ENCODE measurements at places on chromosomes 4 and X.

- no peak for DNase-seq
Measured at GRCh38 chr4:118904418-118904817, 15.8 kb downstream of the SYNPO2 start.

- DNase-seq, result peak; percentile 45
Measured at GRCh38 chrX:23901805-23902204, 5.9 kb downstream of the APOO start.

- DNase-seq, result no peak
Measured at GRCh38 chr4:109873791-109874514, 26.0 kb downstream of the LRIT3 start.

DNA sequence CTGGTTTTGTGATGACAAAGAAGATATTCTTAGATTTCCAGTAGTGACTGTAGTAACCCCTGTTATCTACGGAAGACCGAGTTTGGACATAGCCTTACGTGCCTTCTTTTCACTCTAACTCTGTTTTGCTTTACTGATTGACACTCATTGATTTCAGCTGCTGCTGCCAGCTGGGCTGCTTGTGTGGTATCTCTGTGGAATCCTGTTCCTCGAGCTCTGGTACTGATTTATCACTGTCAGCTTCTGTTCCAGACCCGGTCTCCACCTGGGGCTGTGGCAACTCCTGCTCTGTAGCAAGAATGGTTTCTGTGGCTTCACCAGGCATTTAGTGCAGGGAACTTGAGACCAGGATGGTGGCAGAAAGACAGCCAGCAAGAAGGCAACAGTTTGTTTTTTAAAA lies 24.6 kb upstream of the LAP3 start:
- no peak for DNase-seq

DNA sequence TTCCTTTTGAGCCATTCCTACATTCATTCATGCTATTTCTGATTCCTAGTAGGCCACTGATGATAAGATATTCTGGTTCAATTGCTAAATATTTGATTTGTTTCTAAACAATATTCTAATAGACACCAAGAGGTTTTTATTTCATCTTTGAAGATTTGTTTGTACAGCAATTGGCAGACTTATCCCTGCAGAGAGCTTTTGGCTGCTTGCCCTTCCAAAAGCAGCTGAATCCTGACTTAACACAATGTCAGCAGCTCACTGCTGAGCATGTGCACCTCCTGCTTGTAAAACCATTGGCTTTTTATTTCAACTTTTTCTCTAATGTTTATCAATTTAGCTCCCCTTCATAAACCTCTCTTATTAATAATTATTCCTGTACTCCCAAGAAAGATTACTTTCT lies 45.3 kb downstream of the MMRN1 start:
- no peak for DNase-seq

- no peak for DNase-seq
Measured at GRCh38 chr4:88522702-88523324, 763 bp downstream of the PYURF start.

DNA sequence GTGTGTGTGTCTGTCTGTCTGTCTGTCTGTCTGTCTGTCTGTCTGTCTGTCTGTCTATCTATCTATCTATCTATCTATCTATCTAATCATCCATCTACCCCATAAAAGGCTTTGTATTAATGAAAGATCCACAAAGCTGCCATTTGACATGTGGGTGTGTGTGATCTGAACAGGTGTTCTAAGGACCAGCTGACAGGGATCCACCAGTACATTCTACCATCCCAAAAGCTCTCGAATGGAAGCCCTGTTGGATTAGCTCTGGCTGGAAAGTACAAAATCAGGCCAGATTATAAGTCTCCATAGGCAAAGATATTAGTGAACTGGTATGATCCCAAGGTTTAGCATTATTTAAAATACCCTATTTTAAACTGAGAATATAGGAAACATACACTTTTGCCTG lies 299.3 kb downstream of the CAMK2D start:
- DNase-seq, result no peak

DNA sequence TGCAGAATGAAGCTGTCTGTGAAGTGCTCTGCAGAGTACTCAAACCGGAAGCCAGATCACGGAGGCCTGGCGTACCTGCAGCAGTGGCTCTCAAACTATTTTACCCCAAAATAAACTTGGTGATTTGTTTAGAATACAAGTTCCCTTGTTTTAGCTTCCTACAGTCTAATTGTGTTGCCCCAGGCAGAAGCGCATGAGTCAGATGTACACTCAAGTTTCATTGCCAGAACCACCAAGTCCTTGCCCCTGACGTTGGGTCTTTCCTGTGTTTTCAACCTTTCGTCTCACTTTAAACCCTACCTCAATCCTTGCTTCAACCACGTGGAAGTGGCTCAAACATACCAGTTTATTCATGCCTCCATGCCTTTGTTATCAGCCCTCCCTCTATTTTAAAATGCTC lies 66.2 kb upstream of the SLC7A11 start:
- no peak for DNase-seq

- DNase-seq, result no peak
Measured at GRCh38 chr4:143351774-143352451, 15.2 kb downstream of the GAB1 start.

GRCh38 chr4:159593681-159594080 lies 490.8 kb downstream of the RAPGEF2 start:
- no peak for DNase-seq

GRCh38 chrX:154398668-154399526 lies 720 bp downstream of the RPL10 start:
- peak; percentile 86 for DNase-seq

DNA sequence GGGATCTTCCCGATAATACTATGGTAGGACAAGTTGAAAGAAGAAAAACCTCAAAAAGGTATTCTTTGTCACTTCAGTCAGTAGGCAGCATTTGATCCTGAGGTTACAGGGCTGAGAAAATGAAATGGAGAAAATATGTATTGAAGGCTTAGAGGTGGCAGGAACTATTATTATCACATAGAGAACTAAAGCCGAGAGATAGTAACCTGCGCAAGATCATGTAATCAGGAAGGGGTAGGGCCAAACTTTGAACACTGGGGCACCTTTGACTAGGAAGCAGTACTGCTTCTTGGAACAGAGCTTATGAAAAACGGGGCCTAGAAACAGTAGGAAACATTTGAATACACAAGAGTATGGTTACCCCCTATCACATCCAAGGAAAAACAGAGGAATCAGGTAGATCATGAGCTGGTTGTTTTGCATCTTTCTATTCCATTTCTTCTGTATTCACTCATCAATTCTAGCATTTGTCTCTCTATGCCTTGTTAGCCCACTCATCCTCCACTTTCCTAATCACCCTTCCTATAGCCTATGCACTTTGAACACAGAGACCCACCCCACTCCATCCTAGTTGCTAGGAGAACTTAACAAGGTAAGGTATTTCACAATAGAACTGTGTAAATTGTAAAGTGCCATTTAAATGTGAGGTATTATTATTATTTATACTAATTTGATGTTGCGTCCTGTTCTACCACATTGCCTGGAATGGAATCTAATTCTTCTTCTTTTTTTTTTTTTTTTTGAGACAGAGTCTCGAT lies 34.6 kb upstream of the SLC9A7 start:
- DNase-seq, result no peak

GRCh38 chrX:39596437-39596836 lies 501.3 kb downstream of the BCOR start:
- no peak for DNase-seq

- DNase-seq, result no peak
Measured at GRCh38 chr4:146960634-146961033, 15.0 kb upstream of the TTC29 start.

GRCh38 chr4:2767046-2767704 lies 11.0 kb upstream of the TNIP2 start:
- no peak for DNase-seq

- no peak for DNase-seq
Measured at GRCh38 chr4:137124278-137124932, 407.9 kb downstream of the PCDH18 start.

GRCh38 chr4:35897808-35898207 lies 346.5 kb downstream of the ARAP2 start:
- DNase-seq, result no peak

GRCh38 chr4:170004651-170005295 lies 21.4 kb downstream of the MFAP3L start:
- no peak for DNase-seq

GRCh38 chr4:76277667-76278066 lies 26.1 kb downstream of the FAM47E start:
- DNase-seq, result no peak

DNA sequence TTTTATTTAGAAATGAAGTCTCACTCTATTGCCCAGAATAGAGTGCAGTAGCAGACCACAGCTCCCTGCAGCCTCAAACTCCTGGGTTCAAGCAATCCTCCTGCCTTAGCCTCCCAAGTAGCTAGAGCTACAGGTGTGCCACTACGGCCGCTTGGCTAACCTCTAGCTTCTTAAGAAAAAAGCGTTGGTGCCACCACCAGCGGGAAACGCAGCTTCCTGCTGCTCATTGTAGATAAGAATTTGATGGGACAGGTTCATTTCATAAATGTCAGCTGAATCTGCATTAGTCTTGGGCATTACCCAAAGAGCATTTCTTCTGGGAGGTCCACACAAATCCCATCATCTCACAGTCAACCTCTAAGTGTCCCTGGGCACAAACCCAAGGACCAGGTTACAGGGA lies 33.2 kb upstream of the NAP1L5 start:
- no peak for DNase-seq

GRCh38 chr4:2954358-2955185 lies 8.6 kb downstream of the NOP14 start:
- peak; percentile 45 for DNase-seq

DNA sequence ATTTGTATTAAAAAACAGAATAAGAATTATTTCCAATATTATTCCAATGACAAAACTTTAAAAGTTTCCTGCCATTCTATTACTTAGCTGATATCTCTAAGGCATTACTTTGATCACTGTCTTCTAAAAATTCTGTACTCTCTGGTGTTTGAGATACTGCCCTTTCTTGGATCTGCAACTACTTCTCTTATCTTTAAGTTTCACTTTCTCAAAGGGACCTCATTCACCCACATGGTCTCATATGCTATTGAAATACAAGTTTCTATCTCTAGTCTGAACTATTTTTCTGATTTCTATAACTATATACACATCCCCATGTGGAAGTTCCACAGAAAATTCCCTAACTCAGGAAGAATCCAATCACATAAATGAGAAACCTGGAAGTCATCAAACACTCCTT lies 22.2 kb downstream of the TMPRSS11E start:
- DNase-seq, result no peak

- no peak for DNase-seq
Measured at GRCh38 chr4:1608196-1608820, 75.8 kb downstream of the FAM53A start.

DNA sequence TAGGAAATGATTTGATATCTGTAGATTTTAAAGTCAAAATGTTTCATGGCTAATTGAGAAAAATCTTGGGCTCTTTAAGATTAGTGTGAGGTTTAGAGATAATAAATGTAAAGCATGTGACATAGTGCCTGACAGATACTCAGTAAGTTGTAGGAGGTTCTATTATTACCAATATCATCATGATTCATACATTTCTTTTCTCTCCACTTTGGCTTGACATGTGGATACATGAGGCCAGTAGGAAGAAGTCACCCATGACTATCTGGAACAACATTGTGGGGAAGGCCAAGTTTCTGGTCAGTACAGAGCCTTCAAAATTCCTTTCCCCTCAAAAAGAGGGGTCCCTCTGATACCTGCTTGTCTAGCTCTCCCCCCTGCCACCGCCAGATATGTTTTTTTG lies 91.2 kb upstream of the SORBS2 start:
- no peak for DNase-seq

DNA sequence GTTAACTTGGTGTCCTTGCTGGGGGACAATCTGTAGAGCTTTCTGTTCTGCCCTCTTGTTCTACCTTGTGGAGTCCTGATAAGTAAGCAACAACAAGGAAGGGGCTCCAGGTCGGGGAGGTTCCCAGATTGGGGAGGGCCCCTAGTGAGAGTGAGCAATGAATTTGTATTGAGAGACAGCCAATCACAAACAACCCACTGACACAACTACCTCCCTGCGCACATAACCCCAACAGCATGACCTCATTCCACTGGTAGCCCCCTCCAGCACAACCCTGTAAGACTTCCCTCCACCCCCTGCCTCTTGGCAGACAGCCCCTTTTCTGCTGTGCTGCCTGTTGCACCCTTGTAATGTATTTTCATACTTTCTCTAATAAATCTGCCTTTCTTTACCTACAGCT lies 19.7 kb upstream of the PNPLA4 start:
- no peak for DNase-seq

- DNase-seq, result no peak
Measured at GRCh38 chrX:136214551-136214950, 36.6 kb downstream of the MAP7D3 start.

DNA sequence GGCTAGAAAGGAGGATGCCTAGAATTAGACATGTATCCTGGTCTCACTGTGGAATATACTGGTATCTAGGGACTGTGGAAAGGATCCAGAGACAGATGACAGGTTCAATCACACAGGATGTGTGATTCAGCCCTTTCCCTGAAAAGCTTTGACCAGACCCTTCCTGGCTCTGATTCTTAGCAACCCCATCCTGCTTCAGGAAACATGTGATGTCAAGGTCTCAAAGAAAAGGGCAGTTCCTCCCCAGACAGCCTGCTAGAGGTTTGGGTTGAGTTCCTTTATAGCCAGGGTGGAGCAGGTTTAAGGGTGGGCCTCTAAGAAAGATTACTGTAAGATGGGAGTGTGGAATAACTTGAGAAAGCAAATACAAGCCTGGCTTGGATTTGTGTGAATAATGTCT lies 3.0 kb downstream of the BMP15 start:
- no peak for DNase-seq

DNA sequence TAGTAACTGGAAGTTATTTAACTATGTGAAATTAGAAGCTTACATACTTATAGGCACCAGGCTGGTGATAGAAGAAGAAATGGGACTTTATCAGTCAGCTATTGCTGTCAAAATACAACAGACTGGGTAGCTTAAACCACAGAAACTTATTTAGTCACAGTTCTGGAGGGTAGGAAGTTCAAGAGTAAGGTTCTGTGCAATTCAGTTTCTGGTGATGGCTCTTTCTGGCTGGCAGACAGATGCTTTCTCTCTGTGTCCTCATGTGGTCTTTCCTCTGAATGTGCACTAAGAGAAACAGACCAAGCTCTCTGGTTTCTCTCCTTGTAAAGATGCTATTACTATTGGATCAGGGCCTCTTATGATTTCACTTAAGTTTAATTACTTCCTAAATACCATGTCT lies 92.1 kb upstream of the ANKRD50 start:
- DNase-seq, result no peak

DNA sequence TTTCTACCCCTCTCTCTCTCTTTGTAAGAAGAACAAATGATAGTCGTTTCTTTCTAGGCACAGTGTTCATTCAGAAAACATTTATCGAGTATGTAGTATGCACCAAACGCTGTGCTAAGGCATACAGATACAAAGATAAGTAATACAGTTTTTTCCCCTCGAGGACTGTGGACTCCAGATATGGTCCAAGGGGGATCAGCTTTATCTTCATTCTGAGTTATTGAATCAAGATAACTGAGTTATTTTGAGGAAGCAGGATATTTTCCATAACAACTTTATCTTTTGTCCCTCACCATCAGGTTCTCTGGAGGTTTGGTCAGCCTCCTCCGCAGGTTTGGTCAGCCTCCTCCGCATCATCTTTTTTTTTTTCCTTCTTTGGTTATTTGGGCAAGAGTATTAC lies 15.0 kb downstream of the EREG start:
- DNase-seq, result no peak

GRCh38 chr4:159250751-159251325 lies 148.0 kb downstream of the RAPGEF2 start:
- no peak for DNase-seq

GRCh38 chrX:6210230-6210629 lies 18.4 kb downstream of the NLGN4X start:
- no peak for DNase-seq
